Panc1 (cell line): ENCODE measurements at places on chromosomes 13 and 19.

- H3K4me3 ChIP-seq: no peak overlapping the region
- H3K36me3 ChIP-seq: no peaks in the 10 kb centered on the region
- H3K27me3 ChIP-seq: no peaks in the 10 kb centered on the region
- H3K27ac ChIP-seq: no peak overlapping the region
- peak; percentile 53 for DNase-seq
Measured at GRCh38 chr13:45219938-45220375, 19.1 kb upstream of the KCTD4 start.

- H3K4me1 ChIP-seq: no peaks in the 10 kb centered on the region
- no peak overlapping the region for H3K27ac ChIP-seq
- no peak for DNase-seq
- H3K36me3 ChIP-seq: no peaks in the 10 kb centered on the region
Measured at GRCh38 chr13:67466569-67466968, 236.4 kb upstream of the PCDH9 start.

- no peaks in the 10 kb centered on the region for H3K4me1 ChIP-seq
- H3K36me3 ChIP-seq: no peaks in the 10 kb centered on the region
- DNase-seq: peak; percentile 0
- no peak overlapping the region for H3K27ac ChIP-seq
Measured at GRCh38 chr13:93559718-93560117, 333.1 kb downstream of the GPC6 start.

- no peaks in the 10 kb centered on the region for H3K4me1 ChIP-seq
- H3K4me3 ChIP-seq: no peak overlapping the region
- DNase-seq: no peak
- H3K27me3 ChIP-seq: no peaks in the 10 kb centered on the region; the same call in 1 of the 2 replicates
Measured at GRCh38 chr13:24716446-24716845, 36.2 kb downstream of the ATP12A start.

DNA sequence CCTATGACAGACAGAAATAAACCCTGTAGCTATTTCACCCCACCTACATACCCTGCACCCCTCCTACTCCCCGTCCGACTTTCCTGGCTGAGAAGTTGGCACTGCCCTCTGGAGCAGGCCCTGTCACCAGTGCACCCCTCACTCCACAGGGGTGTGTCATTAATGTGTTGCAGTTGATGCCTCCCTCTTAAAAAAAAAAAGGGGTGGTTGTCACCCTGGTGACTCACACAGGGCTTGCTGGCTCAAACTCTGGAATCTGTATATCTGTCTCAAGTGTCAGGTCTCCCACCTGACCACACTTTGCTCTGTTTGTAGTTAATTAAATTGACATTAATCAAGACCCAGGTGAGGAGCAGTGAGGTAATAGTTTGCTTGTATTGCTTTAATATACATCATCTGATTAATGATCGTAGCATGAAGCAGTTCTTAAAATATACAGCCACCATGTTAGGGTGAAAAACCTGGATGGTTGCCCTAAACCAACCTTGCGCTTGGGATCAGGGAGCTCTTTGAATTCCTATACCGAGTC lies 2.0 kb upstream of the GATAD2A start:
- peak overlapping the region; percentile 69; the same call in 1 of the 2 replicates for H3K27ac ChIP-seq
- H3K4me3 ChIP-seq: no peak overlapping the region
- DNase-seq: no peak
- H3K4me1 ChIP-seq: peaks cover 28% of the 10 kb centered on the region

DNA sequence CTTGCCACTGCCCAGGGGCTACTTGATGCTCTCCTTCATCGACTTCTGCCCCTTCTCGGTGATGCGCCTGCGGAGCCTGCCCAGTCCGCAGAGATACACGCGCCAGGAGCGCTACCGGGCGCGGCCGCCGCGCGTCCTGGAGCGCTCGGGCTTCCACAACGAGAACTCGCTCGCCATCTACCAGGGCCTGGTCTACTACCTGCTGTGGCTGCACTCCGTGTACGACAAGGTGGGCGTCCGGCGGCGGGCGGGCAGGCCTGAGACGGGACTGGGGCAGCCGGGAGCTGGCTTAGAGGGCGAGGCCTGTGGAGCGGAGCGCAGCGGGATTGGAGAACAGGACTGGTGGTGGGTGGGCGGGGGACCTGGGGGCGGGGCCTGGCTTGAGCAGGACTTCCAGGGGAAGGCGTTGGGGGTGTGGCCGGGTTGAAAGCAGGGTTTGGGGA lies 12.7 kb upstream of the PSMD8 start:
- no peaks in the 10 kb centered on the region for H3K36me3 ChIP-seq
- peak overlapping the region; percentile 29; the same call in 1 of the 2 replicates for H3K27ac ChIP-seq
- peaks cover 10% of the 10 kb centered on the region for H3K27me3 ChIP-seq

DNA sequence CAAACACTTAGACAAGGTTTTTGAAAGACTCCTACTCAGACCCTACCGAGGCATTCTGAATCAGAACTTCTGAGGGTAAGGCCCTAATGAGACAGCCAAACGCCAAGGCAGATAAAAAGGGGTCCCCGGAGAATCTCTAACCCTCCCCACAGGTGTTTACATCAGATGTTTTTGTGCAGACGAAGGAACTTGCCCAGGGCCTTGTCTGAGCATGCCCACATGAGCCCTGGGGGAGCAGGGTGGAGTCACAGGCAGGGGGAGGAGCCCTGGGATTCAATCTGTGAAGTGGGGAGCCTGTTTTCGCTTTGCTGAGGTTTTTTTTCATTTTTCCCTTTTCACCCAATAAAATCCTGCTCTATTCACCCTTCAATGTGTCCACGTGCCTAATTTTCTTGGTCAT lies 61.6 kb upstream of the MED4 start:
- H3K4me1 ChIP-seq: no peaks in the 10 kb centered on the region
- H3K27ac ChIP-seq: no peak overlapping the region
- H3K4me3 ChIP-seq: no peak overlapping the region
- H3K36me3 ChIP-seq: no peaks in the 10 kb centered on the region
- H3K27me3 ChIP-seq: no peaks in the 10 kb centered on the region

GRCh38 chr13:24225930-24226329 lies 65.4 kb downstream of the SPATA13 start:
- no peak overlapping the region for H3K4me3 ChIP-seq
- H3K27ac ChIP-seq: no peak overlapping the region
- DNase-seq: no peak
- no peaks in the 10 kb centered on the region for H3K36me3 ChIP-seq

DNA sequence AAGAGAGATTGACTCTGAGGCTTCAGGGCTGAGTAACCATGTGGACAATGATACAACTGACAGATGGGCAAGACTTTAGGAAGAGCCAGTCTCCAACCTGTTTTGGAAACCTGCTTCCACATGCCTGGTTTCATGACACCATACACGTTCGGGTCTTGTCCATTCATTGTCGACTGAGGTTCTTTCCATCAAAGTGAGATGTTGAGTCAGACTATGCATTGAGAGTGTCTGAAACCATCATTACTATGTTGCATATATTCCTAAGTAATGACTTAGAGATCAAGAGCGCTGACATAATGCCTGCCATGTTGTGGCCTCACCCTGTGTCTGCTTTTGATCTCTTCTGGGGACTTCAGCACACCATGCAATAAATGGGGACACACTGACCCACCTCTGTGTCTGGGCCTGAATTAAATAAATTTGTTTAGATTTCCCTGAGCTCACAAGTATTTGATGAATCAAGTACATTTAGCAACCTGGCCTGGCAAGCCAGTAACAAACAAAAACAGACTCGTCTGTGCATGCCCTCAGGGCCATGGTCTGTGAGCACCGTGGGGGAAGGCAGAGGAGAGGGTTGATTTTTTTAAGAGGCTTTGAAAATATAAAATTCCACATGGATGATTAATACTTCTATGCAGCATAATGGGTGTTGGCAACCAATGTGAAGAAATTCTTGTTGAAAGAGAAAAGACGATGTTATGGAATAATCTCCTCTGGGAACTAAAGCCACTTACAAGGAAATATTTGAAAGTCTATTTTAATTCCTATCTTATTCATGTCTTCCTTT lies 49.9 kb upstream of the UBAC2 start:
- H3K27me3 ChIP-seq: no peaks in the 10 kb centered on the region
- H3K4me1 ChIP-seq: no peaks in the 10 kb centered on the region
- H3K27ac ChIP-seq: no peak overlapping the region

- H3K4me1 ChIP-seq: no peaks in the 10 kb centered on the region
- H3K27ac ChIP-seq: no peak overlapping the region
- no peaks in the 10 kb centered on the region; the same call in 1 of the 2 replicates for H3K36me3 ChIP-seq
- H3K27me3 ChIP-seq: no peaks in the 10 kb centered on the region
Measured at GRCh38 chr19:45147835-45148676, 12.7 kb downstream of the NKPD1 start.

GRCh38 chr13:97223711-97224541 lies 1.8 kb downstream of the MBNL2 start:
- H3K27ac ChIP-seq: peak overlapping the region; percentile 99
- peaks cover 6% of the 10 kb centered on the region for H3K36me3 ChIP-seq
- no peak for DNase-seq
- peaks cover 53% of the 10 kb centered on the region for H3K4me1 ChIP-seq
- H3K4me3 ChIP-seq: peak overlapping the region; percentile 96
- no peaks in the 10 kb centered on the region for H3K27me3 ChIP-seq

DNA sequence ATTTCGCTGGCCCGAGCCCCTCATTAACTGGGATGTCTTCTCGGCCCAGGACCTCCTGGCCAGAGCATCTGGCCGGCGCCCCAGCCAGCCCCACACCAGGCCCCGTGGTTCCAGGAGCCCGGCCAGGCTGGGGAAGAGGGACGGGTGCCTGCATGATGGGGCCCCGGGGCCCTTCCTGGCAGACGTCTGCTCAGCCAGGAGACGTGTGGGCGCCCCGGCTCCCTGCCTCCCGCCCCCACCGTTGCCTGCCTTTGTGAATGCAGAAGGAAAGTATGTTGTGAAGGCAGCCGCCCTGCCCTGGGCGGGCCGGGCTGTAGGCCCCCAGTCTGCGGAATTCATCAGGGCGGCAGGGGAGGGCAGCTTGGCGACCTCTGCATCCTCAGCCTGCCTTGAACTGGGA lies 4.4 kb upstream of the COMP start:
- no peaks in the 10 kb centered on the region for H3K4me1 ChIP-seq
- DNase-seq: no peak
- no peaks in the 10 kb centered on the region for H3K36me3 ChIP-seq
- no peak overlapping the region for H3K27ac ChIP-seq

GRCh38 chr19:6238643-6239281 lies 41.0 kb downstream of the MLLT1 start:
- H3K27ac ChIP-seq: no peak overlapping the region
- no peaks in the 10 kb centered on the region for H3K36me3 ChIP-seq
- no peaks in the 10 kb centered on the region for H3K4me1 ChIP-seq

DNA sequence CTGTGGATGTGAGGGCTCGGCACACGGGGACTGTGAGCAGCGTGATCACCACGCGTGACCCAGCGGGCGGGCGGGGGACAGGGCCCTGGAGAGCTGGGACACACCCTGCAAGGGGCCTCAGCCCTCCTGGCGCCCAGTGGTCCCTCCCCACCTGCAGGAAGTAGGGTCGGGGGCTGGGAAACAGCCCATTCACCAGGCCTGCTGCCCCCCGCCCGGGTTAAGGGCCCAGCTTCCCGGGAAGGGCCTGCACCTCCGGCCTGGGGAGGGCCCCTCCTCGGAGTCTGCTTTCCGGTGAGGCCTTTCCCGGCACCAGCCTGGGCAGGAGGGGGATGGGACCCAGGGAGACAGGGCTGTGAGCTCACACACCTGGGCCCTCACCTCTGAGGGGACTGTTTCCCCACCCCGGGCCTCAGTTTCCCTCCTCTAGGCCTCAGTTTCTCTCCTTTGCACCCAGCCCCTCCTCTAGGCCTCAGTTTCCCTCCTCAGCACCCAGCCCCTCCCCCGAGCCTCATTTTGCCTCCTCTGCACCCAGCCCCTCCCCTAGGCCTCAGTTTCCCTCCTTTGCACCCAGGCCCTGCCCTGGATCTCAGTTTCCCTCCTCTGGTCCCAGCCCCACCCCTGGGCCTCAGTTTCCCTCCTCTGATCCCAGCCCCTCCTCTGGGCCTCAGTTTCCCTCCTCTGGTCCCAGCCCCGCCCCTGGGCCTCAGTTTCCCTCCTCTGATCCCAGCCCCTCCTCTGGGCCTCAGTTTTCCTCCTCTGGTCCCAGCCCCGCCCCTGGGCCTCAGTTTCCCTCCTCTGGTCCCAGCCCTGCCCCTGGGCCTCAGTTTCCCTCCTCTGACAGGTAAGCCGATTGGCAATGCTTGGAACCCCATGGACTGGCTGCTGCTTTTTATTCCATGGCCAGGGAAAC lies 1.9 kb upstream of the MADCAM1 start:
- no peaks in the 10 kb centered on the region for H3K36me3 ChIP-seq
- DNase-seq: no peak
- H3K4me1 ChIP-seq: peaks cover 10% of the 10 kb centered on the region
- H3K27me3 ChIP-seq: no peaks in the 10 kb centered on the region
- peak overlapping the region; percentile 69 for H3K27ac ChIP-seq
- H3K4me3 ChIP-seq: no peak overlapping the region
